ENCODE measurements at places on chromosomes 7 and 10. TPM values are rescaled to one million over a fixed set of nuclear protein-coding genes. Genes with fewer than 3 reads are reported as not detected.
A peak's percentile ranks its signal among the peaks of the same experiment; 100 is the strongest.

GRCh38 chr10:35359056-35359455, 22.7 kb downstream of the CCNY start:
- DNase-seq = no peak

DNA sequence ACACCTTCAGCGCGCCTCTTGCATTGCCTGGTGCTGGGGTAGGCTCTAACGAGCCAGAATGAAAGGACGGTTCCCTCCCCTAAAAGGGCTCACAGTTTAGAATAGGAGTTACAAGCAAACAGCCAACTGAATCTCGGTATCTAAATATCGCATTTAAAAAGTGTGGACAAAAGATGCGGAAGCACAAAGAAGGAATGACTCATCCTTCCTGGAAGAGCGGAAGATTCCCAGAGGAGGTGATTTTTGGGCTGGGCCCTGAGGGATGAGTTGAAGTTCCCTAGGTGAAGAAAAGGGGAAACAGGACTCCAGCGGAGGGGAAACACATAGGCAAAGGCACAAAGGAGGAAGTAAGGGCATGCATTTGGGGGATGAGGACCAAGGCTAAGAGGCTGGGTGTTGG, 29.9 kb downstream of the SRRM3 start:
- no peak for DNase-seq

SLC16A9 gene
- total RNA-seq = 1.1 TPM

OR2A7 gene
- 1.5 TPM for total RNA-seq

GRCh38 chr10:114855776-114856543, 34.4 kb downstream of the FHIP2A start:
- no peak for DNase-seq

DNA sequence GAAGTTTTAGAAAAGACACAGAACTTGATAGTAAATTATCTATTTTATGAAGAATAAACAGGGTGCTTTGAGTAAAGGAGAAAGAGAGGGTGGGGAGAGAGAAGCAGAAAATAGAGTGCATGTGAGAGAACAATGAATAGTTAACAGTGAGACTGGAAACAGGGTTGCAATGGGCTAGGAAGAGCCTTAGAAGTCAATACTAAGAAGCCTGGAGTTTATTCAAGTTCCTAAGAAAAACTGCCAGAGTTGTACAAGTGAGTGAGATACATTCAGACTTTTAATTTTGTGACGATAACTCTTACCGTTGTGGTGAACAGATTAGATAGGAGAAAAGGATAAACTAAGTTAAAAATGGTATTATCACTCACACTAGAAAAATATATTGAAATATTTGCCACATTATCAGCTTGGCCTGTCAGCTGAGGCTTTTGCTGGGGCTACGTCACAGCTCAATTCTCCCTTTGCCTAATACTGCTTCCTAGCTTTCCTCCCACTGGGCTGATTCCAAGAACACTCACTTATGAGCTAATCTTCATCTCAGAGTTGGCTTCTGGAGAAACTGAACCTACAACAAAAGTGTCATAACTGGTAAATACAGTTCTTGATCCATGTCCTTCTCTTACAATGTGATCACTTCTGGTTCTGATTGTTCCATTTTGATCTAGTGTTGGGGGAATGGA, 92.7 kb downstream of the SEMA3D start:
- DNase-seq = no peak

DNA sequence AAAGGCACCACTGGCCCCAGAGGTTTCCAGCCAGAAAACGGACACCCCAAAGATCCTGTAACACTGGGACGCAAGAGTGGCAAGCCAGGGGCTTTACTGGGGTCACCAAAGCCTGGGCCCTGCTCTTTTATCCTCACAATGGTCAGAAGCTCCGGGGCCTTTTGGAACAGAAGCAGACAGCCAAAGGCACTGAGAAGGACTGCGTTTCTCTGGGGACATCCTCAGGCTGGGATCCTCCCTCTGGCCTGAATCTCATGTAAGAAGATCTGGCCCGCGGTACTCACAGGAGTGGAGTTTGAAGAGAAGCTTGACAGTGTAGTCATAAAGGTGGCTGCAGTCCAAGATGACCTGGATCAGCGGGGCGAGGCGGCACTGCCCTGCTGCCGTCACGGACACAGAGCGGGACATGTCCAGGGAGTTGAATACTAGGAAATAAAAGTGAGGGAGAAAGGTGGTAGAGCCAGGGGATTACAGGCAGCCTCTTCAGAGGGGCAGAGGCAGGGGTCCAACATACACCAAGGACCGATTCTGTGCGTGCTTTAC, 81.4 kb downstream of the SPDYE5 start:
- no peak for DNase-seq

GRCh38 chr7:11847336-11847735, 15.3 kb upstream of the THSD7A start:
- no peak for DNase-seq

DNA sequence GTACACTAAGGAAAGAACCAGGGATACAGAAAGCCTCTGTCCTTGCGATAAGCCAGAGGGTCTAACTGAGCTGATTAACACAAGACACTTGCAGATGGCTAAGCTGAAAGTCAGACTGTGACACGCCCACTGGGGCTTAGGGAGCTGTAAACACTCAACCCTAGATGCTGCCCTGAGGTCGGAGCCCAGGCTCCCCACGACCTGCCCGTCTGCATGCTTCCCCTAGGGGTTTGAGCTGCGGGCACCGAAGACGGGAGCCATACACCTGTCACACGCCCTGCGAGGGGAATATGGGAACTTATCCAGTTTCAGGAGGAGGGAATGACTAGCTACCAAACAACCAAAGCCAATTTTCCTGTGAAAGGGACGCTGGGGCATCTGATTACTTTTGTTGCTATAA, 96.0 kb downstream of the HTR5A start:
- no peak for DNase-seq

DNA sequence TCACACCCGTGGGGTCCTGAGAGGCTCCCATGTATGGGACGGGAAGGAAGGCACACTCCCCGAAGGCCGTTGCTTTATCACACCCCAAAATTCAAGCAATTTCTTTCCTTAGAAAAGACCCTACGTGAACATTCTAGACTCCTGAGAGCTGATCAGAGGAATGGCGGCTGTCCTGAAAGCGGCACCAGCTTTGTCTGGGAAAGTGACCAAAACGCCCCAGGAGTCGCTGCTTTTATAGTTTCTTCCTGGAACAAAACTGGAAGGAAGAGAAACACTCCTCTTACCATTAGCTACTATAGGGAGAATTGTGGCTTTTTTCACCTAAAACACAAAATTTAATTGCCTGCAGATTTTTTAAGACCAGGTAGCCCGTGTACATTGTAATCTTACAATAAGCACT, 261.8 kb upstream of the RNF32 start:
- no peak for DNase-seq

DNA sequence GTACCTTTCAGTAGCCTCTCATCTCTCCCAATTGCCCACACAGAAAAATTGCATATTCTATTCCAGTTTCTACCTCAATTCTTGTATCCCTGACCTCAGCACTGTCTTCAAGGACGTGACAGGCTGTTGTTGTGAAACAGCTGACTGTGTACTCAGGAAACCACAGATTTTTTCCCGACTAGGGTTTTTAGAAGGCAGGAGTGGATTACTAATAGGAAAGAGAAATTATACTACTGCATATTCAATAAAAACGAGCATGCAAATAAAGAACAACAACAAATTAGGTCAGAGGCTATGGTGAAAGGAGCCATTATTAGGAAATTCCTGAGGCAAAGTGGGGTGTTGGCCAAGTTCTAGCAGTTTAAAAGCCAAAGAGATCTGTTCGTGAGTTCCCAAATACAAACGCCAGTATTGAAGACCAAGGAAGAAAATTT, 93.4 kb downstream of the DOCK4 start:
- no peak for DNase-seq

WIPF3 gene
- 0.70 TPM for total RNA-seq

POP7 gene
- 17.5 TPM for total RNA-seq

FAM149B1 gene
- total RNA-seq = 19.9 TPM

- peak; percentile 10 for DNase-seq
Measured at GRCh38 chr7:44223362-44224079, 22.7 kb downstream of the YKT6 start.

DNA sequence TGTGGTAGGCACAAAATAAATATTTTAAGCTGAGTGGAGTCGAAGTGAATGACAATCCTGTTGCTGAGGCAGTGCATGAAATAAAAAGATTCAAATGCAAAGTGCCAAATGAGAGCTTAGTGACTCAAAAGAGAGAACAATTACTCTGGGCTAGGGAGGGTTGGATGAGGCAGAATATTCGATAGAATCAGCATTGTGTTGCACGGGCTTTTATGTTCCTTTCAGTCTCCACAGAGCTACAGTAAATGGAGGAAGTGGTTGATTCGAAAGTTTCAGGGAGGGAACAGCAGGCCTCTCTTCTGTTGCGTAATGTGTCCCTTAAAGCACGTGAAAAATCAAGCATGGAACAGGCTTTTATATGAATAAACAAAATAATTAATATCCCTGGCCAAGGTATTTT, 599.3 kb upstream of the CELF2 start:
- no peak for DNase-seq

PAPOLB gene
- total RNA-seq = not detected

DNA sequence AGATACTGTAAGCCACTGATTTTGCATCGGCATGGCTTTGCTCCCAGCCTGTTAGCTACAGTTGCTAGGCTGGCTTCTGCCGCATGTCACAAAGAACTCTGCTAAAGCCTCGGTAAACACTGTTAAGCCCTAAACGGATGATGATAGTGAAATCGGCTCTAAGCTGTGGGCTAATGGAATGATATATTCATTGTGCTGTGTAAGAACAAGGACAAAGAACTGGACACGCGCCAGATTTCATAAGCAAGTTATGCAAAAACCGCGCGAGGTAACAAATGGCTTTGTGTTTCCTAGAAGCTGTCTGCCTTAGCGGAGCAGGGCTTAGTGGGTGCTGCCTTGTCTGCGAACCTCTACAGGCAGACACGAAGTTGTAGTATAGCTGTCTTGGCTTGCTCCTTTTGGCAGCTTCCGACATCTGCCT, 331.3 kb upstream of the COBL start:
- no peak for DNase-seq

- peak; percentile 55 for DNase-seq
Measured at GRCh38 chr7:134422638-134423037, 36.3 kb downstream of the AKR1B1 start.

HK1 gene
- 7.7 TPM for total RNA-seq

OGDHL gene
- 60.4 TPM for total RNA-seq

DNA sequence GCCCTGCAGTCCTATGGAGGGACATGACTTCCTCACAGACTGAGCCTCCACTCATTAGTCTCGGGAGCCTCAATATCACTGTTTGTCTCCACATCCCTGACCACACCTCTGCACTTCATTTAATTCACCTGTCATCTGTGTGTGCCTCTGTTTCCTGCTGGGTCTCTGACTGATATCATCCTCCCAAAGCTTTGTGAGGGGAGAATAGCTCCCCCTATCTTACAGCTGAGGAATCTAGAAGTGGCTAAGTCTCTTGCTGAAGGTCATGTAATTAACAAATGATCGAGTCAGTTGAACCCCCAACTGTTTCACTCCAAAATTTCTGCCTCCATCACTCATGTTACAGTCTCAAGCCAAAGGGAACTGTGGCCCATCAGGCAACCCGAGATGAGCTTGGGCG, 5.5 kb upstream of the CPXM2 start:
- no peak for DNase-seq

PRPS1L1 gene
- total RNA-seq = not detected

- DNase-seq = no peak
Measured at GRCh38 chr7:84900215-84900614, 286.6 kb downstream of the SEMA3D start.

ZFAND4 gene
- total RNA-seq = 6.3 TPM

CALML3 gene
- total RNA-seq = not detected

DNA sequence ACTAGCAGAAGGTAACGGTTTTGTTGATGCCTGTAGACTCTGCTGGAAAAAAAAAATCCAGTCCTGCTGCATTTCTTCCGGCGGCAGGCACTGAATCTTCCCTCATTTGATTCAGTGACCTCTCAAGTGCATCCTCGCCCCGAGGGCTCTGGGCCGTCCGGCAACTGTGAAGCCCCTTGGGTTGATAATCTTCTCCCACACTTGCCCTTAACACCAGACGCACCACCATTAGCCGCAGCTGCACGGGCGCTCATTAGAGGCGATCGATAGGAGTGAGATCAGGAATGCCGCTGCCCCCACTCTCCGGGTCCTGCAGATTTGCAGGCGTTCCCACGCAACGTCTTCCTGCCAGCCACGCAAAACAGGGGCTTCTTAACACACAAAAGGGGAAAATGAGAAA, 200.0 kb upstream of the MKI67 start:
- DNase-seq = no peak

GRCh38 chr10:34339816-34340553, 475.1 kb downstream of the PARD3 start:
- no peak for DNase-seq

GRCh38 chr7:32680259-32681173, 185.2 kb downstream of the AVL9 start:
- no peak for DNase-seq

DNA sequence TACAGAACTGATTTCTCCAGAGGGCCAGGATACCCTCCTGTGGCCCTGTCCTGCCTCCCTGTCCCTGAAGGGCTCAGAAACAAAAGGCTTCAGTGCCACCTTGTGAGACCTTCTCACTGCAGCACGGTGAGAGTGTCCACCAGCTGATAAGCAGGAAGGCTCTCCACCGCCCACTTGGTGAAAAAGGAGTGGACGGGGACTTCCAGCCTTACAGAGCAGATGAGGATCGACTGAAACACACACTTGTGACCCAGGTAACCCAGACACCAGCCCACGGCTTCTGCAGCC, 330.1 kb downstream of the GRID1 start:
- no peak for DNase-seq

GRCh38 chr10:34346516-34347100, 468.5 kb downstream of the PARD3 start:
- DNase-seq = no peak

- no peak for DNase-seq
Measured at GRCh38 chr10:14588084-14588937, 186.4 kb downstream of the FAM107B start.

VPS37D gene
- total RNA-seq = 2.3 TPM

FKBP6 gene
- not detected for total RNA-seq

- DNase-seq = no peak
Measured at GRCh38 chr7:99385564-99385963, 11.0 kb downstream of the ARPC1B start.

MBL2 gene
- 140 TPM for total RNA-seq

Measured in right lobe of liver (tissue), 6 donors.